Activated T-cell treated with anti-CD3 and anti-CD28 coated beads, Interleukin-2, amount 50 U/mL, for 72 hours (primary cell): ENCODE measurements at places on chromosomes 7 and 10.
A peak's percentile ranks its signal among the peaks of the same experiment; 100 is the strongest.

DNA sequence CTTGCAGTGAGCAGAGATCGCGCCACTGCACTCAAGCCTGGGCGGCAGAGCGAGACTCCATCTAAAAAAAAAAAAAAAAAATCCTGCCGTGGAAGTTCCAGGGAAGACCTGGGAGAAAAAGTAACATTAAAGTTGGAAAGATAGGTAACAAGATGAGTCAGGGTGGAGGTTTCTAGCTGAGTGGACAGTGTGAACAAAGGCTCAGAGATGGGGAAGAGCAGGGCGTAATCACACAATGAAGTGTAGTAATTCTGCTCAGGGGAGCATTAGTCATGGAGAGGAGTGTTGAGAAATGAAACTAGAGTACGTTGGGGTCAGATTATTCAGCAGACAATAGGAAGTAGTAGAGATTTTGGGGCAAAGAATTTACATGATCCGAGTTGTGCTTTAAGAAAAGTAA is 21.6 kb upstream of the WASL start:
- peak; percentile 16 for DNase-seq

DNA sequence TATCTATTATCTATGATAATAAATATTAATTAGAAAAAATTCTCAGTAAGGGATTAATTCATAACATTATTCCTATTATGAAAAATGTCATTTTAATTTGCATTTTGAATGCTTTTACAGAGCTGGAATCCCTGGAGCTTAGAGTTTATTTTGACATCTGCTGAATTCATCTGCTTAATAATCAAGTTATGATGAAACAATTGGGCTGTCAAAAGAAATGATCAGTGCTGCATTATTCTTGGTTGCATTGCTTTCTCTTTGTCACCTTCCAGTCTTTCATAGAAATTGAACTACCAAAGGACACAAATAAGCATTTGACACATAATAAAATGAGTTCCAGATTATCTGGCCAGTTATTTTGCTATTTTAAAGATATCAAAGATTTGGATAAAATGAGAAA is 40.0 kb upstream of the MACC1 start:
- no peak for DNase-seq

- DNase-seq: no peak
Observed at GRCh38 chr7:158002486-158003080, 585.0 kb downstream of the PTPRN2 start.

DNA sequence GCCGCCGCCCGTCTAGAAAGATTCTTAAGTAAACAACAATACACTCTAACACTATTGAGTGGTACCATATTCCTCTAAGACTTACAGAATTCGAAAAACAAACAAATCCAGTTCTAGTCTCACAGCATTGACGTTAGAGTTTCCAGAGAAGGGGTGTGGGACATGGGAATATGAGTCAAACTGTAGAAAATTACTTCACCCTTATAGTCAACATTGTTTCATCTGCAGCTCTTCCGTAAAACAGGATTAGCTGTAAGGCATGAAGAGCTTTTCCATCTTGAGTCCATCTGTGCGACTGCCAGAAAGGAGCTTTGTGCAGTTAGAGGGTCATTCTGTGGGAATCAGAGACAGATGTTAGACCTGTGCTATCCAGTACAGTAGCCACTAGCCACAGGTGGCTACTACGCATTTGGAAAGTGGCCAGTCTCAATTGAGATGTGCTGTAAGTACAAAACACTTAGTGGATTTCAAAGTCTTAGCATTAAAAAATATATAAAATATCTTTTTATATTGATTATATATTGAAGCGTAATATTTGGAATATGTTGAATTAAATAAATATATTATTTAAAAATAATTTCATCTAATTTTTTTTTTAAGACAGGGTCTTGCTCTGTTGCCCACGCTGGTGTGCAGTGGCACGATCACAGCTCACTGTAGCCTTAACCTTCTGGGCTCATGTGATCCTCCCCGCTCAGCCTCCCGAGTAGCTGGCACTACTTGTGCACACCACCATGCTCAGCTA is 79.8 kb upstream of the MPP7 start:
- DNase-seq: no peak

DNA sequence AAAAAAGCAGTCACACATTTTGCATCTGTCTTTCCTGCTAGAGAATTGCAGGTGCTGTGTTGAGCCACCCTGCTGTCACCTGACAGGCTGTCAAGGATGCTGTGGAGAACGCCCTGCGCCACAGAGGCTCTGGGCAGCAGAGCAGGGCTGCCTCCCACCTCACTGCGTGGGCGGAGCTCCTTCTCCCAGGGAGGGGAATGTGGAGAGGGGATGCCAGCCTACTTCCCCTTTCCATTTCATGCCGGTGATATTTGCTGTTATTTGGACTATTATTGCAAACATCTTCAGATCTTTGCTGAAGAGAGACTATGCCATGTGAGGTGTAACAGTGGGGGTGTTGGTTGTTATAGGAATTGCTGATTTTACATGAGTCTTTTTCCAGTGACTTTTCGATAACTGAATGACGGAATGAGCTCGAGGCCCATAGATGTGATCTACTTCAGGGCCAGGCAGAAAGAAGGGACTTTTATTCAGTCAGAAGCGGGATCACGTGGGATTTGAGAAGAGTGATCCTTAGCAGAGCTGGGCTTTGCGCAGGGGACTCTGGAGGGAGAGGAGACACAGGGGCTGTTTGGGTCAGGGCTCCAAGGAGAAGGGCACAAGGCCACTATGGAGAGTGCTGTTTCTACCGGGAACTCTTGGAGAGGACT is 13.6 kb upstream of the PRKAG2 start:
- no peak for DNase-seq

- DNase-seq: no peak
Observed at GRCh38 chr10:12327074-12327473, 22.3 kb upstream of the CAMK1D start.

DNA sequence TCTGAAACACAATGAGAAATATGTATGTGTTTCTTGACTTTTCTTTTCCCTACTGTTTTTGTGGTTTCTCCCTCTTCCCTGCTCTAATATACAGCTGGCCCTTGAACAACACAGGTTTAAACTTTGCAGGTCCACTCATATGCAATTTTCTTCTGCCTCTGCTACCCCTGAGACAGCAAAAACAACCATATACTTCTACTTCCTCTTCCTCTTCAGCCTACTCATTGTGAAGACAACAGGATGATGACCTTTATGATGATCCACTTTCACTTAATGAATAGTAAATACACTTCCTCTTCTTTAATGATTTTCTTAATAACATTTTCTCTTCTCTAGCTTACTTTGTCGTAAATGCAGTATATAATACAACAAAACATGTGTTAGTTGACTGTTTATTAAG is 35.0 kb upstream of the DGKB start:
- no peak for DNase-seq

DNA sequence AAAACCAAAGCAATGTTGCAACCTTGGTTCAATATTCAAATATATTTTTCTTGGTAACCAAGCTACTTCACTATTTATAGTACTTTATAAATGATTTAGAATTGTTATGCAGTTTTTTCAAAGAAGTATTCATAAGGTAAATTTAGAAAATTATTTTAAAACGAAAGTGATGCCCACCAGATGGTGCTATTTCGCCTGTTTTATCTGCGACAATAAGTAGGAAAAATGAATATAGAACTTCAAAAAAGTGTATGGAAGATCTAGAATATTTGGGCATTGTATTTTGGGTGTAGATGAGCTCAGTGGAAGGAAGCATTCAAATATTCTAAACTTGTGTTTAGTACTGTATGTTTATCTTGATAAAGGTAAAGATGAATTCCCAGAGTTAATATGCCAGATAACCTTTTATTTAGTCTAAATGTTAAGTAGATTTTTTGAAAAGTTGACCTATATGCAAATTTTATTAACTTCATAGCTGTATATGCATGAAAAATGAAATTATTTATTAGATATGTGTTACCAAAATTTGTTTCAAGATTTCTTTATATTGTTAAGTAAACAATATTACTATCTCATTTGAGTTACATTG is 93.2 kb downstream of the ADK start:
- no peak for DNase-seq

GRCh38 chr10:69224862-69225657 is 4.9 kb downstream of the HKDC1 start:
- DNase-seq: no peak

DNA sequence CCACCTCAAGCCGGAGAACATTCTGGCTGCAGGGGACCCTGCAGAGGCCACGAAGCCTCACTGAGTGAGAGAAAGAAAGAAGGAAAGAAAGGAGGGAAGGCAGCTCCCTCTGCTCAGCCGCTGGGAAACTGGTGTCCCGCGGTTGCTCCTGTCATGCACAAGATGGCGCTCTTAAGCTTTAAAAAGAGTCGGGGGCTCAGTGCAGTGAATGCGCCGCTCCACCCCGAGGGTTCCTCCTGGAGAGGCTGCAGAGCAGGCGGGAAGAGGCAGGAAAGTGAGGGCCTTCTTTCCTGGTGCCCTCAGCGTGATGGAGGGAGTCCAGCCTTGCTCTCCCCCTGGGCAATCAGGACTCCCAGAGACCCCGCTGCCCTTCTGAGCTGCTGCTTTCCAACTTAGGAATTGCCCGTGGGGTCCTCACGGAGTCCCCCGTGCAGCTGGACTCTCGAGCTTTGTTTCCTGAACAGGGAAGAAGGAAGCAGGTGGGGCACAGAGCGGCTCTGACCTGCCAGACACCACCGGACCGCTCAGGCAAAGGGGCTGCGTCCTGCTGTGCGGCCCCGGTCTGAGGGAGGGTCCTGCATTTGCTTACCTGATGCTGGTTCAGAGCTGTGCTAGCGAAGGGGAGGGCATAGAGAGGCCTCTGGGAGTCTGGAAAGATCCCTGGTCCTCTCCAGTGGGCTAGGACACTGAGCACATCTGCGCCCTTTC is 141.9 kb upstream of the MKI67 start:
- DNase-seq: peak; percentile 27

- no peak for DNase-seq
Observed at GRCh38 chr10:52752801-52753445, 19.7 kb downstream of the MBL2 start.

- peak; percentile 43 for DNase-seq
Observed at GRCh38 chr7:114718861-114719260, 203.0 kb upstream of the MDFIC start.

GRCh38 chr7:8119262-8119661 is 142.7 kb downstream of the ICA1 start:
- DNase-seq: no peak

- DNase-seq: no peak
Observed at GRCh38 chr7:89312551-89312950, 517.0 kb upstream of the TEX47 start.

- DNase-seq: no peak
Observed at GRCh38 chr7:7650682-7651206, 10.2 kb downstream of the UMAD1 start.

- DNase-seq: no peak
Observed at GRCh38 chr10:91493313-91493712, 83.2 kb downstream of the HECTD2 start.

DNA sequence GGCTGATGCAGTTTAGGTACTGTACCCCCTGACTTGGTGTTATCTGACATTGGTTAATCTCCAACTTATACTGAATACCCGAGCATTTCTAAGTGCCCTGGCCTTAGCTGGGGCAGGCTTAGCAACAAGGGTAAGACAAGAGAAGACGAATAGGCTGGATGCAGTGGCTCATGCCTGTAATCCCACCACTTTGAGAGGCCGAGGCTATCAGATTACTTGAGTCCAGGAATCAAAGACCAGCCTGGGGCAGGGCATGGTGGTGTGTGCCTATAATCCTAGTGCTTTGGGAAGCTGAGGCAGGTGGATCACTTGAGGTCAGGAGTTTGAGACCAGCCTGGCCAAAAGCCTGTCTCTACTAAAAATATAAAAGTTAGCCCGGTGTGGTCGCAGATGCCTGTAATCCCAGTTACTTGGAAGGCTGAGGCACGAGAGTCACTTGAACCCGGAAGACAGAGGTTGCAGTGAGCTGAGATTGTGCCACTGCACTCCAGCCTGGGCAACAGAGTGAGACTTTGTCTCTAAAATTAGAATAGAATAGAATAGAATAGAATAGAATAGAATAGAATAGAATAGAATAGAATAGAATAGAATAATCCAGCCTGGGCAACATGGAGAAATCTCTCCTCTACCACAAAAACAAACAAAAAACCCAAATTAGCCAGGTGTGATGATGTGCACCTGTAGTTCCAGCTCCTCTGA is 108.9 kb downstream of the BICC1 start:
- DNase-seq: no peak

DNA sequence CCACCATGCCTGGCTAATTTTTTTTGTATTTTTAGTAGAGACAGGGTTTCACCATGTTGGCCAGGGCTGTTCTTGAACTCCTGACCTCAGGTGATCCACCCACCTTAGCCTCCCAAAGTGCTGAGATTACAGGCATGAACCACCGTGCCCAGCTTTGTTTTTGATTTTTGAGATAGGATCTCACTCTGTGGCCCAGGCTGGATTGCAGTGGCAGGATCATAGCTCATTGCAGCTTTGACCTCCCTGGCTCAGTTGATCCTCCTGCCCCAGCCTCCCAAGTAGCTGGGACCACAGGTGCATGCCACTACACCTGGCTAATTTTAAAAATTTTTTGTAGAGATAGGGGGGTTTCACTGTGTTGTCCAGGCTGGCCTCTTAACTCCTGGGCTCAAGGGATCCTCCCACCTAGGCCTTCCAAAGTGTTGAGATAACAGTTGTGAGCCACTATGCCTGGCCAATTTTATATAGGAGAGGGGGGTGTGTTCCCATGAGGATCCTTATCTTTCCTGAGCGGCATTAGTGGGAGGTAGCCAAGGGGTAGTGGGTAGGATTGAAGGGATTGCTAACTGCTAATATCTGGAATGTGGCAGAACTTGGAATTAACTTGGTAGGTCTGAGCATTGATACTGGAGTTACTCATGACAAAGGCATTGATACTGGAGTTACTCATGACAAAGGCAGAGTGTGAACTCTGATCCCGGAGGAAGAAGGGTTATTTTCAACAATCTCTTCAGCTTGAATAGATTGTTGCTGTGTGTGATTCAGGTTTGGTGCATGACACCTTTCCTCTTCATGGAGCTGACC is 1.0 kb upstream of the NOLC1 start:
- no peak for DNase-seq

DNA sequence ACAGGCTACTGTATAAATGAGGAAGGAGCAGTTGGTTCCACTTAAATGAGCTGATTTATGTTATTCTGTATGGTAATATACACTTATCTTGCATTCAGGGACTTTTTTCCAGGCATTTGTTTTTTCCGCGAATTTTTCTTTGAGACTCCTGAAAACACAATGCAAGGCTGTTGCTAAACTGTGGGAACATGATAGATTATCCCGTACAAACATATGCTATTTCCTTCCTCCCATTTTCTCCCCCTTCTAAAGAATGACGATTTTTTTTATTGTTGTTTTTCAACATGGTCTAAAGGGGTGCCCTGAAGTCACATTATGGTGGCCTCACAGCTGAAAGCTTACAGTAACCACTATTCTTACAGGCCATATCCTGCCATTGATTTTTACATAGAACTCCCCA is 523.9 kb upstream of the NRP1 start:
- DNase-seq: no peak
